ENCODE measurements at places on chromosomes 6 and 20.

DNA sequence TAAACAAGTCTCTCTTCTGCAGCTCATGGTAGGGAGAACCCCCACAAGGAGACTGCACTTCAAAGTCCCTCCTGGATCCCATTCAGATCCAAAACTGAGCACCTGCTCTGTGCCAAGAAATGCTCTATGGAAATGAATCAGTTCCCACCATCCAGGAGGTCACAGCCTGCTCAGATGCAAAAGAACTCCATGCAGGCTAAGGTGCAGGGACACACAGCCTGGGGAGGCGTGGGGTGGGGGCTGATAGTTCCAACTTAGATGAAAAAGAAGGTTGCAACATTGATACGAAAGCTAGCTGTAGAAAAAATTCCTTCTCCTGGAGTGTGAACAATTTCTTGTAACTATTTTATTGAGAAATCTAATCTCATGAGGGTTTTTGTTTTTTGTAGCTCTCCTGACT, 111.0 kb upstream of the TMEM170B start:
- no peak for DNase-seq

DNA sequence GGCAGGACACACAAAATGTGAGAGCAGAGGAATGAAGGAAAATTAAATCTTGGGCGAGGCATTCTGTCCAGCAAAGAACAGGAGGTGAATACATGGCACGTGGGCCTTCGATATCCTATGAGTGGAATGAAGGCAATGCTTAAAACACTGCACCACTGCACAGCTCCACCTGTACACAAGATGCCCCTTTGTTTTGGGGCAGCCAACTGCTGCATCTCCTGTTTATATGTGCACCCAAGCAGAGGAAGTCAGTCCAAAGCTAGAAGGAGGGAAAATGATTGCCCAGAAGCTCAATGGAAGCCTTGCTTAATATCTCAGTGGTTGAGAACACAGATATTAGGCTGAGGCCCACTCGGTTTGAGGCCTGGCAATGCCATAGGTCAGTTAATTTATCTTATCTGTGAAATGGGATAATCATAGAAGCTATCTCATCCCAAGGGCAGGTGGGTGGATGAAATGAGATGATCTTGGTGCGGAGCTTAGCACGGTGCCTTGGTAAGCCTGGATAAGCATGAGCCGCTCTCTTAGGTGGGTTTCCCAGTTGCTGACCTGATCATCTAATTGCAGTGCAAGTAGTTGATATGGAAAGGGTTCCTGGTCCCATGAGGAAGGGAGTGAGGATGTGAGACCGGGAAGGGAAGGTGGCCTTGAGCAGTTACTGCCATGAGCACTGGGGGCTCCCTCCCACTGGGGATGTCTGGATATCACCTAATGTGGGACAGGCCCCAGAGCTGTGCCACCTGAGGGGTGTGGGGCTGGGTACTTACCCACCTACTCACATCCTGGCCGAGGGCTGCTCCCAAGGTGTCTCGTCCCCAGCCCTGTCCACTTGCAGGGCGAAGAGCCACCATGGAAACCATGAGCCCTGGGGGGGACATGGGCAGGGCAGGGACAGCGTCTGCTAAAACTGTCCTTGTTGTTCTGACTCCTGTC, 9.9 kb downstream of the BANF2 start:
- DNase-seq, result no peak

- DNase-seq, result no peak
These were observed 98.4 kb downstream of the FOXC1 start for GRCh38 chr6:1708122-1708521.

DNA sequence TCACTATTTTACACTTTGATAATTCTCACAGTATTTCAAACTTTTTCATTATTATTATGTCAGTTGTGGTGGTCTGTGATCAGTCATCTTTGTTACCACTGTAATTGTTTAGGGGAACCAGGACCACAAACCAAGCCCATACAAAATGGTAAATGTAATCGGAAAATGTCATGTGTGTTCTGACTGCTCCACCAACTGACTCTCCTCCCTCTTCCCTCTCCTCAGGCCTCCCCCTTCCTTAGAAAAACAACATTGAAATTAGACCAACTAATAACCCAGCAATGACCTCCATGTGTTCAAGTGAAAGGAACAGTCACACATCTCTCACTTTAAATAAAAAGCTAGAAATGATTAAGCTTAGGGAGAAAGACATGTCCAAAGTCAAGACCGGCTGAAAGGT, 63.8 kb downstream of the GMDS start:
- no peak for DNase-seq

- DNase-seq, result no peak
These were observed 25.8 kb downstream of the CAP2 start for GRCh38 chr6:17419189-17419575.

GRCh38 chr20:57618764-57619050, 1.5 kb downstream of the ZBP1 start:
- no peak for DNase-seq

DNA sequence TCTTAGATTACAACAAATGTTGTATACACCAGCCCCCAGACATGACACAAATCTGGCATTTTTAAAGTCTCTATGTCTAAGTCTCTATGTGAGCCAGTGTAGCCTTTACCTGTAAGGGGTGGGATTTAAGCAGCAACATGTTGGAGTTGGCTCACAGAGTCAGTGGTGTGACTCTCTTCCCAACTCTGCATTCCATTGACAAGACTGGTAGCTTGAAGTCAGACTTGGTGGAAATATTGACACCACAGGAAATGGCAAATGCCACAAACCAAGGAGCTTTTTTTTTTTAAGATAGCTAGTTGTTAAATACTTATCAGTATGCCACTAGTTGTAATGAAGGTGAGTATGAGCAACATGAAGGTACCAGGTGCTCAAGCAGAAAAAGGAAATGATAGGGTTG, 103.1 kb upstream of the SMLR1 start:
- DNase-seq, result no peak

GRCh38 chr6:4491501-4492260, 284.5 kb upstream of the CDYL start:
- DNase-seq, result no peak

DNA sequence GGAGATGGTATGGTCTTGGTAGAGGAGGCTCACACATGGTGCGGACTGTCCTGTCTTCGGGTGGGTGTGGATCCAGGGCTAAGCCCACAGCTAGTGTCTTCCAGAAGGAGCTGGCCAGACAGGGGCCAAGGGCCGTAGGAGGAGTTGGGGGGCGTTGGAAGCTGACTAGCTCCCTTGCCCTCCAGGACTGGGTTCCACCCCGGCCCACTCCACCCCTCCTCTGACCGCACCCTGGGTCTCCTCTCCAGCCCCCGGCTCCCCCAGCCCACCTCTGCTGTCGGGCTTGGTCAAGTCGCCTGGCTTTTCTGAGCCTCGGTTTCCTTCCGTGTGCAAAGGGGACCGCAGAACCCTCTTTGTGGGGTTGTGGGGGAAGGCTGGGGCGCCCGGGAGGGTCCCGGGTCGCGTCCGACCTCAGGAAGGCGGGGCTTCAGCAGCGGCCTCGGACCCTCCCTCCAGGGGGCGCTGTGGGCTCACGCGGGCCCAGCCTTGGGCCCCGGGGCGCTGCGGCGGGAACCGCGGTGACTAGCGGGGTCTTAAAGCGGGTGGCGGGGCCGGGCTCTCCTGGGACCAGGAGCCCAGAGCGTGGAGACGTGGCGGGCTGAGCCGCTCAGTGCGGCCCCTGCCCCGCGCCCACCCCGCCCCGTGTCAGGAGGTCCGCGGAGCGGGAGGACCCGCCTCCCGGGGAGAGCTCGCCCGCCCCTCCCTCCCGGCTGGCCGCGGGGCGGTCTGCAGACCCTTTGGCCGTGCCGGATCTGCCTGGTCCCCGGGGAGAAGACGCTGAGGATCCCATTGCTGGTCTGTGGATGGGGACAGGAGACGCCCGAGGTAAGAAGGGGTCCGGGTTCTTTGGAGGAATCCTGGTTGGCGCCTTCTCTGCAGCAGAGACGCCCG, 5.4 kb downstream of the NPBWR2 start:
- DNase-seq, result no peak

GRCh38 chr6:158207422-158207788, 39.3 kb downstream of the GTF2H5 start:
- no peak for DNase-seq

- DNase-seq, result no peak
These were observed 74.7 kb downstream of the SOBP start for GRCh38 chr6:107564589-107564951.

- DNase-seq, result no peak
These were observed 396.9 kb upstream of the EYS start for GRCh38 chr6:66103954-66104353.

DNA sequence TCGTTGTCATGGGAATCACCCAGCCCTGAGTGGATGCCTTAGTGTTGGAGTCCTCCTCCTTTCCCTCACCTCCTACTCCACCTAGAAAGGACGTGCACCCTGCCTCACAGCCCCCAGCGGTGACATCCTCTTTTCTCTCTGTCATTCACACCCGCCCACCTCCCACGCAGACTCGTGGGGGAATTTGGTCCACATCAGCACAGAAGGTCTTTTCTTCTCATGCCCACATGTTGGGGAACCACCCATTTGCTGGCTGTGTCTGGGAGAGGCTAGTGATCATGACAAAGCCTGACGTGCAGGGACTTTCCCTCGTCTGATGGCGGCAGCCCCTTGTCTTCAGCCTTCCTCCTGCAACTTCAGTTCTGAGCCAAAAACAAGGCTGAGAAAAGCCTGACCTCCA, 96.0 kb upstream of the CNKSR3 start:
- DNase-seq, result no peak

DNA sequence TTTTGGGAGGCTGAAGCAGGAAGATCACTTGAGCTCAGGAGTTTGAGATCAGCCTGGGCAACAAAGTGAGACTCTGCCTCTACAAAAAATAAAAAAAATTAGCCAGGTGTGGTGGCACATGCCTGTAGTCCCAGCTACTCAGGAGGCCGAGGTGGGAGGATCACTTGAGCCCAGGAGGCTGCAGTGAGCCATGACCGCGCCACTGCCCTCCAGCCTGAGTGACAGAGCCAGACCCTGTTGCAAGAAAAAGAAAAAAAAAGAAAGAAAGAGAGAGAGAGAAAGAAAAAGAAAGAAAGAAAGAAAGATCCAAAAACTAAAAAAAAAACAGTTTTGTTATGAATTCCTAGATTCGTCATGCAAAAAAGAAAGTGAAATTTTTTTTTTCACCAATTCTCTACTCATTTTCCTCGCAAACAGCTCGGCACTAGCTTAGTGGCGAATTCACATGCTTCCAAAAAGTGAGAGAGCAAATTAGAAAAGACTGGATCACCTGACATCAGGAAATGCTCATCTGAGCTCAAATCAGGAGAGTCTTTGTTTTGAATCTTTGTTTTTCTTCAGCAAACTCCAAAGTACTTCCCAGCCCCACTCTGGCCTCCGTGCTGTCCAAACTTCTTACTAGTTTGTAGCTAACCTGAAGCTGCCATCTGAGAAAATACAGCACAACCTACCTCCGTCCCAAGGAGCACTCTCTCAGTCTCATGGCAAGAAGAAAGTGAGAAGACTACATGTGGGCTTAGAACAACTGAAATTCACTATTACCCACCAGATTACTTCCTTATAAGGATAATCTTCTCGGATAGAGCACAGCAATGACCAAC, 27.0 kb downstream of the IPCEF1 start:
- DNase-seq, result no peak

- DNase-seq, result no peak
These were observed 138.0 kb upstream of the RREB1 start for GRCh38 chr6:6969761-6970223.

GRCh38 chr6:30060606-30061091, 416 bp upstream of the POLR1H start:
- DNase-seq, result peak; percentile 43

GRCh38 chr6:167731216-167731615, 95.5 kb upstream of the AFDN start:
- DNase-seq, result no peak

GRCh38 chr6:147467886-147468285, 40.6 kb upstream of the SAMD5 start:
- no peak for DNase-seq
